Stimulated activated CD8-positive, alpha-beta memory T cell treated with anti-CD3 and anti-CD28 coated beads, Interleukin-4, amount 100 ng/mL, for 24 hours (primary cell): ENCODE measurements at places on chromosomes 3 and 15.

DNA sequence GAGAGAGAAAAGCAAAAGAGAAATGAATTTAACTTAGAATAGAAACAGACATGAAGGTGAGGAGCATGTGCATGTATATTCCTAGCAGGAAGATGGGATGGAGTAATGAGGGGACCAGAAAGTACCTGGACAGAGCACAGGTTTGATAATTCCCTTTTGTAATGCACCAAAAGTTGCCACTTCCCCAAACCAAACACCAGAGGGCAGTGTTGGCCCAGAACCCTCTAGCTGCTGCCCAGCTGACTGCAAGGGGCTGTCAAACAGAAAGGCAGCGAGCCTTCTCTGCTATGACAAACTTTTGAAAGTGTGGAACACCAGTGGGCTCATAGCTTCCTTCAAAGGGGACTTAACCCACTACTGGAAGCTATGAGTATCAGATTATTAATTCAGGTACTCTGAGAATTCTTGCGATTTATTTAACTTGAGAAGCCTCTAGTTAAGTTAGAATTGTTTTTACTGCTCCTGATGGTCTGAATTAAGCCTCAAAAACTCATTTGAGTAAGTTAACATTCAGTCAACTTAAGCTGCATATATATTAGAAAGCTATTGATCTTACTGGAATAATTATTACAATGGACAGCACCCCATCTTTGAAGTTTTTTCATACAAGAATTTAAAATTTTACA lies 234.9 kb downstream of the NEK10 start:
- peak; percentile 36 for DNase-seq

GRCh38 chr15:46258056-46258455 lies 623.2 kb downstream of the SQOR start:
- DNase-seq, result no peak

GRCh38 chr15:52232327-52232726 lies 41.1 kb upstream of the GNB5 start:
- no peak for DNase-seq

- DNase-seq, result no peak
Observed at GRCh38 chr15:89075101-89075640, 13.1 kb upstream of the ABHD2 start.

GRCh38 chr3:46369151-46369550 lies 1.6 kb upstream of the CCR5 start:
- no peak for DNase-seq

GRCh38 chr3:4547799-4548198 lies 54.7 kb downstream of the ITPR1 start:
- DNase-seq, result no peak

- DNase-seq, result no peak
Observed at GRCh38 chr3:47612178-47612577, 33.5 kb upstream of the CSPG5 start.

GRCh38 chr3:40864146-40864782 lies 335.0 kb upstream of the CTNNB1 start:
- DNase-seq, result no peak

GRCh38 chr3:17047162-17047561 lies 162.4 kb downstream of the PLCL2 start:
- DNase-seq, result no peak

- DNase-seq, result no peak
Observed at GRCh38 chr3:99950921-99951320, 133.3 kb downstream of the CMSS1 start.

- DNase-seq, result no peak
Observed at GRCh38 chr3:184338511-184338945, 1.1 kb downstream of the FAM131A start.

GRCh38 chr3:5972586-5972985 lies 785.1 kb downstream of the EDEM1 start:
- no peak for DNase-seq

- no peak for DNase-seq
Observed at GRCh38 chr3:100518983-100519382, 26.6 kb downstream of the TMEM45A start.

GRCh38 chr3:183560607-183561006 lies 5.1 kb upstream of the KLHL6 start:
- DNase-seq, result no peak

DNA sequence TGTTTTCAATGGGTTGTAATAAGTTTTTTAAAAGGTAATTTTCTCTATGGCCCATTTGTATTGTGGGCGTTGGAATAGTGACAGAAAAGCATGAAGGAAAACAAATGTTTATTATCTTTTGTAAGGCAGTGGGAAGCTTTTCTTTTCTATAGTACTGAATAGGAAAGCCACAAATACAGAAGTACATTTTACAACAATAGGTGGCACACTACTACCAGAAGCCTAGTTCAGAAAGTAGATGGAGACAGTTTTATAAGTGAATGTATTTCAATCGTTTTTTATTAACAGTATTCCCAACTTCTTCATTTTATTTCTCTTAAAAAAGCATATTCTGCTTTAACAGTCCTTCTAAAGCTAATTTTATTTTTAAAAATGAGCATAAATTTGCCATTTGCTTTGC lies 296.7 kb downstream of the PTPRG start:
- no peak for DNase-seq

GRCh38 chr15:75198560-75199356 lies 2.9 kb upstream of the C15orf39 start:
- DNase-seq, result peak; percentile 18

DNA sequence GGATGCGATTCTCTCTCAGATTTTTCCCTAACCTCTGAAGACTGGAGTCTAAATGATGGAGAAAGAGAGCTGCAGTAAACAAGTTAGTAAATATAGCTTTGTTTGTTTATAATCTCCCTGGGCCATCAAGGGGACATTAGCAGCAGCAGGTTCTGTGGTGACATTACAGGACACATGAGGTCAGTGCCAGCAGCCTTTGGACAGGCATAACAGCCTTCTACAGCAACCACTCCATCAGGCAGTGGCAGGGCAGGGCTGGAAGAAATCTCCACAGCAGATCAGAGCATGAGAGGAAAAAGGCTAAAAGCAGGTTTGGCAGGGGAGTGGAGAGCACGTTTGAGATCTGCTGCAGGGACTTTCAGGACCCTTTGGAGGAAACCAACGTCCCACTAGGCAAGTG lies 127.6 kb upstream of the ACP3 start:
- no peak for DNase-seq

- no peak for DNase-seq
Observed at GRCh38 chr3:33787328-33788009, 11.0 kb upstream of the PDCD6IP start.

- DNase-seq, result no peak
Observed at GRCh38 chr3:158739078-158739477, 6.8 kb upstream of the RARRES1 start.

GRCh38 chr3:155070932-155071387 lies 9.2 kb upstream of the MME start:
- DNase-seq, result no peak

- DNase-seq, result no peak
Observed at GRCh38 chr15:88664151-88664778, 25.4 kb downstream of the ISG20 start.

- no peak for DNase-seq
Observed at GRCh38 chr15:70252056-70252950, 154.6 kb upstream of the TLE3 start.

DNA sequence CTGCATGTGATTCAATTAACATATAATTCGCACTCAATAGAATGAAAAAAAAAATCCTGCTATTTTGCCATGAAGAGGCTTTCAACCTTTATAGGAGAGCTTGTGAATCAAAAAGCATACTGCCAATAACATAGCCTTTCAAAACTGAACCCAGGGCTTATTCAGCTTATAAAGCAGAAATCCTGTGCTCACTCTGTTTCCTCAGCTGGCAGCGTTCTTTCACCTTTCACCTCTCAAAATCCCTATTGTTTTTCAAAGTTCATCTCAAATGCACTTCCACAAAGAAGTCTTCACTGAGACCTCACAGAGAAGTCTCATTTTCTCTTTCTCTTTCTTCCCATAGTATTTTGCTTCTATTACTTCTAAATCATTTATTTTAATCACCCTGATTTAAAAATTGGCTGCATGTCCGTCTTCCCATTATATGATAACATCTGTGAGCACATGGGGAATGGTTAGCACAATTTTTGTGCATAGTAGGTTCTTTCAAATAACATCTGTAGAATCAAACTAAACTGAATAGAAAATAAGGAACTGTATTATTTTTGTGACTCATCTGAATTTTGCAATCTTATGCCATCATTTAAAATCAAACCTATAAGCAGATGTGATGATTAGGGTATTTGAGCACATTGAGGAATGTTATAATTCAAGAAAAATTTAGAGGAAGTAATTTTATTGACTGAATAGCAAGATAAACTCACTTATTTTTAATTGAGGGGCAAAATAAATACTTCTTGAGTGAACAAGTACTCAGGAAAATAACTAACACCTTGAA lies 373.4 kb downstream of the NLGN1 start:
- DNase-seq, result no peak

- no peak for DNase-seq
Observed at GRCh38 chr3:107897471-107898061, 193.3 kb downstream of the CD47 start.

DNA sequence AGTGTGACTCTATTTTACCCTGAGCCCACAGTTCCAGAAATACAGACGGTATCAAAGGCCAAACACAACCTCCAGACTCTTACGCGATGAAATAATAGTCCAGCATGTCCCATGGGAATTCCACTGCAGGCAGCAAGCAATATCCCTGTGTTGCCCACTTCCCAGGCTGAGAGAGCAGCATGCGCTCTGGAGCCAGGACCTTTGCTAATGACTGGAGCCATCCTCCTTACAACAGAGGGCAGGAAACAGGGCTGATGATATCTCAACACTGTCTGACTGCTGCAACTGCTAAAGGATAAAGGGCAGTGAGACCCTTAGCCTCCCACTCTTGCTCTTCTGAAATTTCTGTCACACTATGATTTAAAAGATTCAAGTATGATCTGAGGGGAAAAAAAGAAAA lies 34.8 kb downstream of the MCF2L2 start:
- no peak for DNase-seq

DNA sequence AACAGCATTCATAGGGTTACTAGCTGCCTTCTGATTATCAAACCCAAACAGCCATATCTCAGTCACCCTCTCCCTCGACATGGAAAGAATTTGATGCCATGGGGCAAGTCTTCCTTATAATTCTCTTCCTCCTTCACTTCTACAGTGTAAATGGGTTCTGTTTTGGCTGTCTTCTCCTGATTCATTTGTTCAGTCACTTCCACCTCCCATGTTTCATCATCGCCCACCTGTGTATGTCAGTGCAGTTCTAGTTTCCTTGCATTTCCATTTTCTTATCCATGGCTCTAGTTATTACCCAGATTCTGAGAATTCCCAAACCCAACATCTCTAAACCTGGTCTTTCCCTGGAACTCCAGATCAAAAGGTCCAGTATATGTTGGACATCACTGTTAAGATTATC lies 41.0 kb downstream of the RIOX2 start:
- no peak for DNase-seq

DNA sequence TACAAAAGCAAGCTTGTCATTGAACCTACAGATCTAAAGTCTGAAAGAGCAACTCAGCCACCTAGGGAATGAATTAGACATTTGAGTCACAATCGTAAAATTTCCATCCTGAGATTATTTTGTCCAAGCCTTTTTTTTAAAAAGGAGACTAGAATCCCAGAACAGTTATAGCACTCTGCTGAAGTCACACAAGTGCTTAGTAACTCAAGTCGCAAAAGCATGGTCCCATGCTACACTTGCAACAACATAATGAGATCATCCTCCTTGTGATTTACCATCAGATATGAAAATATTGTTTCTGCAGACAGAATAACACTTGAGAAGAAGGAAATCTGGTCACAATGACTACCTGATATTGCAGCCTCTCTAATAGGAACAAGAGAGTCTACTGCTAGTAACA lies 106.7 kb downstream of the ZIC4 start:
- no peak for DNase-seq

- no peak for DNase-seq
Observed at GRCh38 chr15:68301301-68301700, 23.8 kb downstream of the FEM1B start.
